Stimulated activated CD4-positive, alpha-beta T cell treated with anti-CD3 and anti-CD28 coated beads, TNF-alpha, amount 100 ng/mL, for 24 hours (primary cell): ENCODE measurements at places on chromosomes 7 and 10.

DNA sequence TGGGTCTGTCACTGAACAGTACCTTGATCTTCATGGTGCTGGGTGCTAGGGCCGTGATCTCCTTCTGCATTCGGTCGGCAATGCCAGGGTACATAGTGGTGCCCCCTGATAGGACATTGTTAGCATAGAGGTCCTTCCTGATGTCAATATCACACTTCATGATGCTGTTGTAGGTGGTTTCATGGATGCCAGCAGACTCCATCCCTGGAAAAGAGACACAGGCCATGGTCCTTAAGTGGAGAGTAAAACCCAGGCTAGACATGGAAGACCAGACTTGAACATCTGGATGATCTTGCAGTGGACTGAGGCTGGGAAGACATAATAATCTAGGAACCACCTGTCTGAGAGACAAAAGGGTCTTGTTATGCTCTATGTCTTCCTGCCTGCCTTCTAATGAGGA is 14.5 kb downstream of the ACTA2 start:
- DNase-seq: no peak

DNA sequence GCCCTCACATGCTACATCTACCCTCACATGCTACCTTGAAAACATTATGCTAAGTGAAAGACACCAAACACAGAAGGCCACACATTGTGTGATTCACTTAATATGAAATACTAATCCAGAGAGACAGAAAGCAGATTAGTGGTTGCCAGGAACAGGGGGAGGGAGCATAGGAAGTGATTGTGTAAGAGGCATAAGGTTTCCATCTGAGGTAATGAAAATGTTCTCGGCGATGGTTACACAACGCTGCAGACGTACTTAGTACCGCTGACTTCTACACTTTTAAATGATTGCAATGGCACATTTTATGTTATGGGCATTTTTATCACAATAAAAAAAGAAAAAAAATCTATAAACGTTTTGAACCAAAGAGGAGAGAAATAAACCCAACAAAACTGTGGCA is 742.3 kb downstream of the TYW1 start:
- DNase-seq: no peak

DNA sequence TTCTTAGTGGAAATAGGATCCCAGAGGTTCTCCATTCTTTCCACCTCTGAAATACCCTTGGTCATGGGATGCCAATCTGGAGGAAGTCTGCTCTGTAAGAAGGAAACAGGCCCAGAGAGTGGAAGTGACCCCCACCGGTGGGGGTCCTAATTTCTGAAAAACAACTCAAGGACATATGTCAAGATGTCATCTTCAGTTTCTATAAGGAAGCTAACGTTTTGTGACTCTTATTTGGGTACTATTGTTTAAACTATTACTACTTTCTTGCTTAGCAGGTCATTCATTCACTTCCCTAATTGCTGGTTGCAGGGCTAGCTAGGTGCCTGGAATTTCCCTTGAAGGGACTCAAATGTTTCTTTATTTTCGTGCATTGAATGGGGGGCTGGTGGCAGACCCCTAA is 1.9 kb upstream of the ZNF775 start:
- DNase-seq: no peak

- DNase-seq: no peak
Observed at GRCh38 chr7:156975620-156976019, 26.1 kb downstream of the NOM1 start.

DNA sequence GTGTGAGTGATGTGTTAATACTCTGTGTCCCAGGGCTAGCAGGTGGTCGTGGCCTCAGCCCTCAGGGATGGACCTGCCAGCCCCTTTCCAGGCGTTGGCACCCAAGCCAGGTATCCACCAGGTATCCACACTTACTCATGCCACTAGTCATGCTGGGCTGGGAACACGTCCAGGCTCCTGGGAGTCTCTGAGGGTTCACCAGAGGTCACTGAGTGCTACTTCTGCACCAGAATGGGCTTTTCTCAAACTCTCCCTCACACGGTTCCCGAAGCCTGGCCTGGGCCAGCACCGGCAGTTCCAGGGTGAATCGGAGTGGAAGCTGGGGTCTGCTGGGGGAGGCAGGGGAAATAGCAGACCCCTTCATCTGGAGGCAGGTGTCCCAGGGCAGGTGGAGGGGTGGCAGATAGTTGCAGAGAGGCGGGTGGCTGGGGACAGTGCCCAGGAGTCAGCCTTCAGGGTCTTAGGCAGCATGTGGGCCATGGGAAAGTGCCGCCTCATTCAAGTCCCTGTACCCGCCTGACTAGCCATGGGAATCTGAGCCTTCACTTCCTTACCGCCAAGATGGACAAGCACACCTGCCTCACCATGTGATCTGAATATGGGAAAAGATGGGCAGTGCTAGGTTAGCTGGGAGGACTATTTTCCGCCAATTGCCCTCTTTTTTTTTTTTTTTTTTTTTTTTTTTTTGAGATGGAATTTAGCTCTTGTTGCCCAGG is 95.5 kb upstream of the GTF2I start:
- no peak for DNase-seq

- no peak for DNase-seq
Observed at GRCh38 chr10:4294996-4295792, 510.2 kb upstream of the KLF6 start.

GRCh38 chr10:112509558-112510291 is 62.7 kb downstream of the VTI1A start:
- no peak for DNase-seq

- no peak for DNase-seq
Observed at GRCh38 chr7:55172161-55172560, 153.3 kb downstream of the EGFR start.

GRCh38 chr7:2266911-2267310 is 24.9 kb downstream of the NUDT1 start:
- DNase-seq: no peak

DNA sequence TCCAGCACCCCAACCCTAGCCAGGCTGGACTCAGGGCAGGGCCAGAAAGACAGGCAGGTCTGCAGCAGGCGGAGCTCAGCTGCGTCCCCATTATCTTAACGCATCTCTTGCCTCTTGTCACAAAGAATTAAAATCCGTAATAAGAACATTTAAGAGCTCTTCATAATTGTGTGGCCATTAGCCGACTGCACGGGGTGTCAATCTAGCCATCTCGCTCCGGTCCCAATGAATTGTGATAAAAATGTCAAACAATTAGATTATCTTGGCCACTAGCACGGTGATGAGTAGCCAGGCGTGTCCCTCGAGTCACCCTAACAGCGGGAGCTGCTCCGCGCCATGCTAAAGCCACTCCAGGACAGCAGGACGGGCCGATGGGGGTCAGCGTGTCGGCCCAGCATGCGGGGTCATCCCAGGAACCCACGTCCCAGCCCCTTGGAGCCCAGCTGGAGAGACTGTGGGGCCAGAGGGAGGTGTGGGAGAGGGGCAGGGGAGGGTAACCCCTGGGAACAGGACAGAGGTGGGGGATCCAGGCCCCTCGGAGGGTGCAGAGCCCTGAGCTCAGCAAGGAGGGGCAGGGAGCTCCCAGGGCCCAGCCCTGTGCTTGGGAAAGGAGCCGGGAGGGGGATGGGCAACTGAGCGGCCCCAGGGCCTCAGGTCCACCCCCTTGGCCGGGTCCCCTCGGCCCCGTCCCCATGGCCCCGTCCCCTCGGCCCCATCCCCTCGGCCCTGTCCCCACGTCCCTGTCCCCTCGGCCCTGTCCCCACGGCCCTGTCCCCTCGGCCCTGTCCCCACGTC is 17.7 kb upstream of the NKX6-2 start:
- no peak for DNase-seq

GRCh38 chr10:70500812-70501301 is 22.3 kb downstream of the PALD1 start:
- DNase-seq: no peak

DNA sequence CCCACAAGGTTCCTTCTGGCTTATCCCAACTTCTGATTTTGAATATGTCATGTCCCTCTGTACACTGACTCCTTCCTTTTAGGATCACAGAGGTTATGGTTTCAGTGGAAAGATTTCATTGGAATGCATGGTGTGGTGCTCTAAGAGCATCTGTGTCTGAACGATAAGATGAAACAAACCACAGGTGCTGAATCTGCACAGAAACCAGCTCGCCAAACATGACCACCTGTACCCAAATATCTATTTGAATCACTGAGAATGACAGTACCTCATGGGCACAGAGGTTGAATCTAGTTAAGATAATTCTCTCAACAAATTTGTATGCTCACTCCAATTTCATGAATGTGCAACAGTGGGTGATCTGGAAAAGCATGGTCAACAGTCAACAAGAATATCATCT is 105.3 kb downstream of the DGKI start:
- no peak for DNase-seq
